HCT116 (cell line): ENCODE measurements at places on chromosomes 5 and 9.

DNA sequence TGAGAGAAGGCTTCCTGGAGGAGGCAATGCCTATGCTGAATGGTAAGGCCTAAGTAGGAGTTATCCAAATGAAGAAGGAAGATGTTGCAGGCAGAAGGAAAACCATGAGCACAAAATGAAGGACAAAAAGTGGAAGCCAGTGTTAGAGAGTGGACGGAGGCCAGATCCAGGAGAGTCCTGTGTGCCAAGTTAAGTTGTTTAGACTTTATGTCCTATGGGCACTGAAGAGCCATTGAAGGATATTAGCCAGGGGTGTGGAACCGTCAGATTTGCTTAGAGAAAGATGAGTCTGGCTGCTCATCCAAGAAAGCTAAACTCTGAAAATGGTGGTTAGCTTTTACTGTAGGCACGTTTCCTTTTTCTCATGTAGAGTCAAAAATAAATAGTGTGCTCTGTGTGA is 254.7 kb downstream of the ADAMTSL1 start:
- DNase-seq, result no peak

GRCh38 chr5:124504081-124504916 is 242.1 kb downstream of the ZNF608 start:
- no peak for DNase-seq

- no peak for DNase-seq
Measured at GRCh38 chr5:107592515-107592914, 78.2 kb downstream of the EFNA5 start.

DNA sequence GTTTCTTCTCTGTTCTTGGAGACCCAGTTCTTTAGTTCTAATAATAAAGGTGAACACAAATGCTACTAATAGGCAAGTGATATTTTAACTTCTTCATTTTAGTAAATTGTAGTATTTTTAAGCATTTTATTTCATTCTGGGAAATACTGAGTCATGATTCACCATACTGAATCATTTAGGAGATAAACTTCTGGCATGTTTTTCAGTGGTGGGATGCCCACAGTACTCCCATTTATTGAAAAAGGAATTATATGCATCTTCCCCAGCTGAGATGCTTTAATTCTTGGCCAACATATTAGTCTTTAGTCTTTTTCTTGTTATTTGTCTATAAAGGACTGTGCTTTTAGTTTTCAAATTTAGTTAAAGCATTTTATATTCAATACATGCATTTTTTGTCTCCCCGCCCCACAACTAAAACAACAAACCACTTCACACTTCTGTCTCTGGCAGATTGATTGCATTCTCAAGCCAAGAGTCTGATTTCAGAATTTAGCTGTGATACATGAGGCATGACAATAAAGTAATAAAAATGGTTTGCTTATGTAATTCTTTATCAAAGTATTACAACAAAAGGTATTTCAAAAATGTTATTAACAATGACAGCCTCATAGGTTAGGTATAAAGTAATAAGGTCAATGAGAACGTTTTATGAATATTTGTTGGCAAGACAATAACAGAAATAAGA is 125.2 kb upstream of the CDH18 start:
- DNase-seq, result no peak

DNA sequence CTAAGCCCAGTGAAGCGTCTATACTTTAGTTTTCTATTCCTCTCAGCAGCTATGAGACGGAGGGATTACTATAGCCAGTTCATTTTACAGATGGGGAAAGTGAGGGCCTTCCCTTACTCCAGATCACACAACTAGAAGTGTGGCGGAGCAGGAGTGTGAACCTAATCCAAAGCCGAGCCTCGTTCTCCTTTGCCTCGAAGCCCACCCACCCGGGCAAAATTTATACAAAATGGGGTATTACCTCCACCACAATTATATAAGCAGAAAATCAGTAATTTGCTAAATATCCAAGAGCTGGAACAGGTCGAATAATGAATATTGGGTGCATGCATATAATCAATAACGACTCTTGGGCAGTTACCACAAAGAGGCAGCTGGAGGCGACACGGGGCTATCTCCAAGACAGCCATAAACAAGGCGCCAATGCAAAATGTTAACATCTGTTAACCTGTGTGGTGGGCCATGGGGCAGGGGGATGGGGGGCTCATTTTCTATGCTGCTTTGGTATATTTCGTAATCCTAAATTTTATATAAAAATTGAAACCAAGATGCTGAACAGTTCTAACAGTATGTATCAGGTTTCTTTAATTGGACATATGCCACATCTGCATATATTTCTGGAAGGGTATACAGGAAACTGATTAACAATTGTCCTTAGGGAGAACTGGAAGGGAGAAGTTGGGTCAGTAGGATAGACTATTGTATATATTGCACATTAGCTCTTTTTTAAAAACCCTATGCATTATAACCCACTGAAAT is 1.2 kb upstream of the RNF44 start:
- DNase-seq, result no peak

DNA sequence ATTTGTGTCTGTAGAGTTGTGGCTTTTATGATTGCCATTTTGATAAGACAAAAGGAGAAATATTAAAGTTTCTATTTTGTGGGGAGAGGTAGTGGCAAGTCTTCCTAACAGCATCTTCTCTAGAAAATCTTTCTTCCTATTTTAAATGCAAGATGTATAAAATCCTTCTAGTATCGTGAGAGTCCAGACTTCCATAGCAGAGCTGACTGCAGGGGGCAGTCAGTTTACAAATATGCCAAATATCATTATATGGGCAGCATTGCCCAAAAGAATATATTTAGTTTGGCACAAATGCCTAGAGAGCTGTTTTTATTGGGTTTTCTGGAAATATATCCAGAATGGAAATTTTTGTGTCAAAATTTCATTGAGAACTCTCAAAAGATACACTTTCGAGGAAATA is 82.1 kb upstream of the ALDH1A1 start:
- DNase-seq, result no peak
